ENCODE measurements at places on chromosomes 7 and 10.

DNA sequence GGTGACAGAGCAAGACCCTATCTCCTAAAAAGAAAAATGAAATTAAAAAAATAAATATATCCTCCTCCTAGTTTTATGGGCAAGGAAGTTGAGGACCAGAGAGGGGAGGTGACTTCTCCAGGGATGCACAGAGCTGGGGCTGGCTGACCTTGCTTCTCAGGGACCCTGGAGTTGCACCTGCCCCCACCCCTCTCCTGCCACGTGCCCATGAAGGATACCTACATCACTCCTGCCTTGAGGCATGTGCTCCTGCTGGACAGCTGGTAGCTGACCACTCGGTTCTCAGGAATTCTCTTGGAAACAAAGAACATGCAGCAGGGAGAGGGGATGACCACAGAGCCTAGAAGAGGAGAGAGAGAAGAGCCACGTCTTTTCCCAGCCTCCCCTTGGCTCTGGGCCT is 522 bp downstream of the CCL24 start:
- no peak for DNase-seq

GRCh38 chr10:63719226-63719856 is 198.1 kb downstream of the REEP3 start:
- no peak for DNase-seq

GRCh38 chr10:104774234-104774633 is 133.1 kb downstream of the SORCS3 start:
- DNase-seq: no peak

- DNase-seq: no peak
These were observed 11.7 kb upstream of the CALML3 start for GRCh38 chr10:5512881-5513612.

DNA sequence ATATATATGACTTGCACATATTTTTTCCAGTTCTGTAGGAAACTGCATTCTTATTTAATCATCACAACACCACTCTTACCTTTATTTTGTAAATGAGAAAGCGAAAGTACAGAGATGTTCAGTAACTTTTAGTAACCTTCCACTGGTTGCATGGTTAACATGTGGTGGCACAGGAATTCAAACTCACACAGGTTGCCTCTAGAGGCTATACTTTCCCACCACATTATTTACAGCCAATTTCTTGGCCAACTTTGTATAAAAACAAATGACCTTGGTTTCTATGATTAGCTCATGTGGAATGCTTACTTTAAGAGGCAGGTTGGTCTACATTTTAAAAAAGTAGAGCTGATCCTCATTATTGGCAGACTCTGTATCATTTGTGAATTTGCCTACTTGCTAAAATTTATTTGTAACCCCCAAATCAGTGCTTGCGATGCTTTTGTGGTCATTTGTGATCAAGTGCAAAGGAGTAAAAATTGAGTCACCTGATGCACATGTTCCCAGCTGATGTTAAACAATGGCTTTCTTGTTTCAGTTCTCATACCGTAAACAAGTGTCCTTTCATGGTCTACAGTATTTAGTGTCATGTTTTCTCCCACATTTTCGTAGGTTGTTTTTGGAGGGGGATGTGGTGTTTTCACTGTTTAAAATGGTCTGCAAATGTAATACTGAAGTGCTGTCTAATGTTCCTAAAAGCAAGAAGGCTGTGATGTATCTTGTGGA is 14.8 kb downstream of the BBS9 start:
- no peak for DNase-seq

DNA sequence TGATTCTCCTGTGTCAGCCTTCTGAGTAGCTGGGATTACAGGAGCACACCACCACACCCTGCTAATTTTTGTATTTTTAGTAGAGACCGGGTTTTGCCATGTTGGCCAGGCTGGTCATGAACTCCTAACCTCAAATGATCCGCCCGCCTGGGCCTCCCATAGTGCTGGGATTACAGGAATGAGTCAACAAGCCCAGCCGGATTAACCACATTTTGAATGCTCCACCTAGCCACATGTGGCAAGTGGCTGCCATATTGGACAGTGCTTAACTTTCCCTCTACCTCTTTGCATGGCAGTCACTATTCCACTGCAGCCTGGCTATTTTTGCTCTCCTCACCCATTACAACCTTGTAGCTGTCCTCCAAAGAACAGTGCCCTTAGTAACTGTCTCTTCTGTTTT is 160.1 kb downstream of the GATA3 start:
- no peak for DNase-seq
